ENCODE measurements at places on chromosomes 2 and 18.

DNA sequence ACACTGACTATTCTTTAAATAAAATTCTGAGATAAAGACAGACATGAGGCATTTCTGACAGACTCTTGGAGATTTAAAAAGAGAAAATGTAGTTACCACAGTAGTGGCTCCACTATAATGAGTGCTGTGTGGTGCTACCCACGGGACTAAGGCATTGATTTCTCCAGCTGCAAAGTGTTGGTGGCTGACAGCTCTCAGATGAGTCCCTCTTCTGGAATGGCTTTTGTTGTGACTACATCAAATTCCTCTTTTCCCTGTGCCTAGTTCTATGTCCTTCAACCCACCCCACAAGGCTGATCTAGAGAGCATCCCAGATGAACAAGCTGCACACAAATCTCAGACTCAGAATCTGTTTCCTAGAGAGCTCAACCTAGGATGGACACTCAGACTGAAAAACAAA, 884.8 kb upstream of the ZEB2 start:
- DNase-seq, result no peak

DNA sequence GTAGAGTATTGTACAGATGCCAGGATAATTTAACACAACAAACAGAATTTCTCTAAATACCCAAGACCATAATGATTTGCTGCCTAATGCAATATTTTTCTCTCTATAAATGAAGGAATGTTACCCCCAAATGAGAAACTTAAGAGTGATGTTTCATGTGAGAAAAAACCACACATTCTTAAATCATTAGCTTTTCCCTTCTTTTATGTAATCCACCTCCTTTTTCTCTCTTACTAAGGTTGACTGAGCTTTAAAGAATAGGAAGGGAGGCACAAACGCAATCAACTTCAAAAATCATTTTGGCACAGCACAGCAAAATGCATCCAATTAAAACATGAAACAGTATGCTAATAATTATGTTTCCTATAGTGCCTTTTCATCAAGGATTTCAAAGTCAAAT, 698.1 kb upstream of the CDH2 start:
- no peak for DNase-seq

- no peak for DNase-seq
Observed at GRCh38 chr2:175844169-175844568, 157.9 kb downstream of the LNPK start.

GRCh38 chr18:1104181-1104881, 199.7 kb downstream of the ADCYAP1 start:
- no peak for DNase-seq

DNA sequence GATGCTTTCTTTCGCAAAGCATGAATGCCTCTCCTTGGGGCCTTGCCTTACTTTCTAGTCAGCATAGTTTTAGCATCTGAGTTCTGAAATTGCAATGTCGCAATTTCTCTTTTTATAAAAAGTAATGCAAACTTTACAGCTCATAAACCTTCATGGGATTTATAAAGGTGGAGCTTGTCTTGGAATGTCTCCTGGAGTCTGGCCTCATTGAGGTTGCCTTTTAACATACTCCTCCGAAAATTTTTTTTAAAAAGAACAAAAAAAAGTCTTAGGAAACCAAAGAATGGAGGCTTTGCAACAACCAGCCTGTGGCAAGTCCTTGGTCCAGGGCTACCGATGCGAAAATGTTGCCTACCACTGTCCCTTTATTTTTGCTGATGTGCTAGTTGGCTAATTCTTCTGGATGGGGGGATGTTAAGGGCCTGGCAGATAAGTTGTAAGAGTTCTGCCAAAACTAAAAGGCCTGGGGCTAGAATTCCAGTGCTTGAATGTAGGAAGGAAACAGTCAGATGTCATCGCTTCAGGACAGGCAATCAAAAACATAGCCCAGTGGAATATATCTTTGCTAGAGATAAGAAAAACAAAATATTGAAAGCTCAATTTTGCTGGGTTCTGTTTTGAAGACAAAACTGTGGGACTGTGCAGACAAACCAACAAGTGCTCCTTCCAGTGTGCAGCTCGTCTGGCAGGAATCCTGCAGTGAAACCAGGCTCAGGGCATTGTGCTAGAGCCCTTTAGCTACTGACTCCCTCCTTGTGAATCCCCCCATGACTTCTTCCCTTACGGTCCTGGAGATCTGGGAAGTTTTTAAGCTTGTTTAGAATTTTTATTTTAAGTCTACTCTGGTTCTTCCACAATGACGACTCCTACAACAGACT, 213.0 kb downstream of the PIEZO2 start:
- DNase-seq, result no peak

DNA sequence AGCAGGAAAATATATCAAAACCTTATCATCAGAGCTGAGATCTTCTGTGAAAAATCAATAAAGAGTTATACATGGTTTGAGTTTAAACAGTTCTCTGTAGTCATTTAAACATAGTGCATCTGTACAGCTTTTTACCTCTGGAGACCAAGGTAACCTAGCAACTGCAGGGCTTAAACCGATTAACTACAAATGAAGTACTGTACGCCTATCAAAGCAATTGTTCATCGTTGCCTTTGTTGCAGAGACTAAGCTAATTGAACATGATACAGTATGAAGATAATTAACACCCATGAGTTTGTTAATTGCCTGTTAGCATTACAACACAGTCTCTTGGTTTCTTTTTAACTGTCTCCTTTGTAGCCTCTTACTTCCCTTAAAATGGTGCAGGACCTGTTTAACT, 147.9 kb downstream of the LNPK start:
- DNase-seq, result no peak

GRCh38 chr2:44143701-44144100, 25.0 kb upstream of the PPM1B start:
- no peak for DNase-seq

DNA sequence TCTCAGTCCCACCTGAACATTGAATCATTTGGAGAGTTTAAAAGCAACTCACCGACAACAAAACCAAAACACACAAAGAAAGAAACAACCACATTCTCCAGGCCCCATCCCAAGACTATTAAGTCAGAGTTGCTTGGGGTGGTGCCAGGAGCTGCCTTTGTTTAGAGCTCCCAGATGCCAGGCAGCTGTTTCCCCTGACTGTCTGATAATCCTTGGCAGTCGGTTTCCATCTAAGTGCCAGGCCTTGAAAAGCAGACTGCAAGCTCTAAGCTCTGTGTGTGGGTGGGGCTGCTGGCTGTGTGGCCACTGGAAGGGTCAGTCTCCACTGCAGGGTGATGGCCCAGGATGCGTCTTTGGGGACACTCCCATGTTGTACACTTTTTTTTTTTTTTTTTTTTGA, 255.3 kb upstream of the AGAP1 start:
- DNase-seq, result no peak

GRCh38 chr18:62460851-62461300, 61.9 kb upstream of the ZCCHC2 start:
- DNase-seq, result no peak

DNA sequence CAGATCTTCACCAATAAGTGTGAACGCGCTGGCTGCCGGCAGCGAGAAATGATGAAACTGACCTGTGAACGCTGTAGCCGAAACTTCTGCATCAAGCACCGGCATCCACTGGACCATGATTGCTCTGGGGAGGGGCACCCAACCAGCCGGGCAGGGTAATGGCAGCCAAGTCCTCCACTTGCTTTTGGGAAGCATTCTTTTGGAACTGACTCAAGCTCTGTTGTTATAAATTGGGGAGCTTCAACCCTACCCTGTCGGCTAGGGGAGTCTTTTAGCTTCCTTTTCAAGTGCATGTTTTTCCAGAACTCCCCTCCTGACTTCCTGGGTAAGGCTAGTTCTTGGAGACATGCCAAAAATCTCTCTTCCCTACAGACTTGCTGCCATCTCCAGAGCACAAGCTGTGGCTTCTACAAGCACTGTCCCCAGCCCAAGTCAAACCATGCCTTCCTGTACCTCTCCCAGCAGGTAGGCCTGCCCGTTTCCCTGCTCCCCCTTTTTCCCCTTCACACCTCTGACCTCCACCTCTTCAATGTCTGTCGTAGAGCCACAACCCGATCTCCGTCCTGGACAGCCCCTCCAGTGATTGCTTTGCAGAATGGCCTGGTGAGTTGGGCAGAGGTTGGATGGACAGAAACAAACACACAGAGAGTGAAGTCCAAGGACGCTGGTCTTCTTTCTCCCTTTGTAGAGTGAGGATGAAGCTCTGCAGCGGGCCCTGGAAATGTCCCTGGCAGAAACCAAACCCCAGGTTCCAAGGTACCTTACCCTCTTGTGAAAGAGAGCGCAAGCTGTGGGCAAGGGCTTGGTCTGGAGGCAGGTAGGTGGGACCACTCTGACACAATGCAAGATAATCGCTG, 1.5 kb downstream of the ZFAND2B start:
- no peak for DNase-seq

GRCh38 chr2:182951948-182952663, 85.7 kb upstream of the FRZB start:
- no peak for DNase-seq

DNA sequence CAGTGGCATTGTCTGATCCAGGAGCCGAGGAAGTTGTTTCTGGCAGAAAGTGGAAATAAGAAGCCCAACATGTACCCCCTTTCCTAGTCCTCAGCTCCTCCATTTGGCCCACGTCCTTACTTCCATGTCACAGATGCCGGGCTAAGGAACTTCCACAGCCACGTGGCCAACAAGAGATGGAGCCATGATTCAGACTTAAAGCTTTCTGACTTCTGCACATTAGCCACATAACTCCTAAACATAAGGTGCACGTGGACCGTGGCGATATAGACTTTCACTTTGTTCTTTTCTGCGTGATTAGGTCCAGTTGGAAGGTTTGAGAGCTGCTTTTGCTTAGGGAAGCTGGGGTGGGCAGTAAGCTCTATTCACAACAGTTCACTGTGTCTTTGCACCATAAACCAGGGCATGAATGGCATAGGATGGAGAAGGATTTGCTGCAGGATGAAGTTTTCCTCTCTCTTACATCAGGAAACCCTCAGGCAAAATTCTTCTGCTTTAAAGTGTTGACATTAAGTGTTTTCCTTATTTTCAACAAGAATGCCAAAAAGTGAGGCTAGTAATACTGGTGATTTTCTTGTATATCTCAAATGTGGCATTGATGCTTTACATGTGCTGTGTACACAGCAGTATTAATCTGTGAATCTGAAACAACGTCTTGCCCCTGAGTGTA, 61.2 kb upstream of the RBM44 start:
- DNase-seq, result no peak

- no peak for DNase-seq
Observed at GRCh38 chr2:133004623-133005022, 334.6 kb upstream of the LYPD1 start.

GRCh38 chr18:60936101-60936500, 397.1 kb upstream of the CDH20 start:
- no peak for DNase-seq

GRCh38 chr2:223048519-223048918, 3.5 kb upstream of the KCNE4 start:
- DNase-seq, result no peak

DNA sequence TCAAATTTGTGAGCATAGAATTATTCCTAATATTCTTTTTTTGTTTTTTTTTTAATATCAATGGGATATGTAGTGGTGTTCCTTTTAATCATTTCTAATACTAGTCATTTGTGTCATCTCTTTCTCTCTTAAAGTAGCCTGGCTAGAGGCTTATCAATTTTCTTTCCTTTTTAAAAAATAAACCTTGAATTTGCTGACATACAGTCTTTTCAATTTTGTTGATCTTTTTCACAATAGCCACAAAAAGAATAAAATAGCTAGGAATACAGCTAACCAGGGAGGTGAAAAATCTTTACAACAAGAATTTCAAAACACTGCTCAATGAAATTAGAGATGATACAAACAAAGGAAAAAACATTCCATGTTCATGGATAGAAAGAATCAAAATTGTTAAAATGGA, 192.6 kb downstream of the ARL6IP6 start:
- no peak for DNase-seq

- DNase-seq, result no peak
Observed at GRCh38 chr18:1014509-1014908, 109.8 kb downstream of the ADCYAP1 start.

DNA sequence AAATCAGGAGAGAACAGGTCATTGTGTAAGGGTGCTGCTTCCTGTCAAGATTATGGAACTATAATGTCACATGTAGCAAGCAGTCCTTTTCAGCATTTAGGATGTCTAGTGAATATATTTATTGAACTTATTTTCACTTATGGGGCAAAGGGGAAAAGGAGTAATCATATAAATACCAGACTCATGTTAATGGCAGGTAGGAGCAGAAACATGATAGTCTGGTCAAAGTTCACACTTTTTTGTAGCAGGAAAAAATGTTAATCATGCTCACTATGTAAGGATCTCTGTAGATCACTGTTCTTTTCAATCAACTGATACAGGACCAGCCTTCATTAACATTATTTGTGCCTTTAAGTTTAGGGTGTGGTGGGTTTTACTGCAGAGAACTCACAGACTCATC, 219.0 kb downstream of the STK39 start:
- DNase-seq, result no peak

DNA sequence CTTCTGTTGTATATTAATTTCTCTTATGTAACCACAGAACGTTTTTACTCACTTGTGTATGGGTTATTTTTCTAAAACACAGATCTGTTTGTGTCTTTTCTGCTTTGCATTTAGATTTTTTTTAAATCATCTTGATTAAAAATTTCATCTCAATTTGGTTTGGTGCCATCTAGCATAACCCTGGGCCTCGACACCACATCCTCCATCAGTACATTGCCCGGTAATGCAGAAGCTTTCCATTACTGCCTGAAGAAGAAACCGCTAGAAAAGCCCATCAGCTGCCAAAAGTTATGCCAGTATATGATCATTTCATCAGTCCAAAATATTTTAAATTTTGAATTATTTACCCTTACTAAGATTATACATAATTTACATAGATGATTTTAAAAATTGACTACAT, 26.2 kb downstream of the MAPRE2 start:
- DNase-seq, result no peak

- no peak for DNase-seq
Observed at GRCh38 chr2:241611062-241611461, 25.9 kb downstream of the THAP4 start.

DNA sequence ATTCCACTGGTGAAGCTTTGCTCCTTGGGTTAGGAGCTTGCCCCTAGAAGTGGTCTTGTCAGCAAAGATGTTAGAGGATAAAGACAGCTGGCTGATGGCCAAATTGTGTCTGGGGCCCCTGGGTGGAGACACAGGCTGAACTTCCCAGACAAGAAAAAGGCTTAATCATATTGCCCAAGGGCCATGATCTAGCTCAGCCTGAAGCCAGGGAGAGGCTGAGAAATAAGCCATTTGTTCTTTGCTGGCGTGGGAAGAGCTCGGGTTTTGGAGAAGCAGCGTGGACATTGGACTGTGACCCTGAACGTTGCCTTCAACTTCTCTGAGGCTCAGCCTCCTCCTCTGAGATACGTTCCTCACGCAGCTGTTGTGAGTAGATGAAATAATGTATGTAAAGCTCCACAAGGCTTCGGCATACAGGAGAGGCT, 153.0 kb downstream of the ZFP36L2 start:
- no peak for DNase-seq
